ENCODE measurements at places on chromosomes 5 and 9.

DNA sequence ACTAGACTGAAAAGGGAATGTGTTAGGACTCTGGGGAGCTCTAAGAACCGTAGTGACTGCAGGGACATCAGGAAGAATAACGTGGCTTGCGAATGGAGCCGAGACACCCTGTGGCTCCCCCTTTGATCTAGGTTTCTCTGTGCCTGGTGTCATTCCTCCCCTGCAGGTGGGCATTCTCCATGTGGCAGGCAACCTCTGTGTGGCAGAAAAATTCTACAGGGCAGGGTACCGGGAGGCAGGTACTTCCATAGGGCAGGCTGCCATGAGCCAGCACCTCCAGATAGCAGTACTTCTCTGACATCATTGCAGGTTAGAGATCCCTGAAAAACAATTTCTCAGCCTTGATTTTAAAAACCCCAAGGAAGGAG lies 43.1 kb downstream of the ROPN1L start:
- no peak for DNase-seq

DNA sequence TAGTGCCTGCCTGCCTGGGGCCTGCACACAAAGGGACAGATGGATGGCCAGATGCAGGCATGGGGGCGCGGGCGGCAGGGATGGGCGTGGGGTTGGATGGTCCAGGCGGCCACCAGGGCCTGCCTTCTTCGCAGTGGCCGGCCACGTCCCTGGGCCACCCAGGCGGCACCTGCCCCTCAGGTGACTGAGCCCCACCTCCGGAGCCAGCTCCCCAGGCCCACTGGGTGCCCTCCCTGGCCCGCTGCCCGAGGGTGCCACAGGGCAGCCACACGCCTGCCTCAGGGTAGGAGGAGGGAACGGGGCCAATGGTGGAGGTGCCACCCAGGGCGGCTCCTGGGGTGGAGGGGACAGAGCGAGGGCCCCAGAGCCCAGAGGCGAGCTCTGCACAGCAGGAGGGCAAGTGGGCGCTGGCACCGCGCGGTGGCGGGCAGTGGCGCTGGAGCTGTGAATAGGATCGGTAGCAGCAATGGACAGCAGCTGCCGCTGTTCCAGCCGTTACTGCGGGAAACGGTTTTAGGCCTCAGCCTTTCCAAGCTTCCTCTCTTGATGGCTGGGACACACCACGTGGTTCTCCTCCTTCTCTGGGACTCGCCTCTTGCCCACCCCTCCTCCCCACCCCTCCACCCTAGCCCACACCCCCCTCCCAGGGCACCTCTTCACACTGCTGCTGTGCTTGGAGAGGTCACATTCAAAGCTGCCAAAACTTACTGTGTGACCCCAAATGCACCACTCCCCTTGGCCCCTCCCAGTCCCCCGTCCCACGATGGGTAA lies 19.1 kb downstream of the LHX3 start:
- DNase-seq = no peak

DNA sequence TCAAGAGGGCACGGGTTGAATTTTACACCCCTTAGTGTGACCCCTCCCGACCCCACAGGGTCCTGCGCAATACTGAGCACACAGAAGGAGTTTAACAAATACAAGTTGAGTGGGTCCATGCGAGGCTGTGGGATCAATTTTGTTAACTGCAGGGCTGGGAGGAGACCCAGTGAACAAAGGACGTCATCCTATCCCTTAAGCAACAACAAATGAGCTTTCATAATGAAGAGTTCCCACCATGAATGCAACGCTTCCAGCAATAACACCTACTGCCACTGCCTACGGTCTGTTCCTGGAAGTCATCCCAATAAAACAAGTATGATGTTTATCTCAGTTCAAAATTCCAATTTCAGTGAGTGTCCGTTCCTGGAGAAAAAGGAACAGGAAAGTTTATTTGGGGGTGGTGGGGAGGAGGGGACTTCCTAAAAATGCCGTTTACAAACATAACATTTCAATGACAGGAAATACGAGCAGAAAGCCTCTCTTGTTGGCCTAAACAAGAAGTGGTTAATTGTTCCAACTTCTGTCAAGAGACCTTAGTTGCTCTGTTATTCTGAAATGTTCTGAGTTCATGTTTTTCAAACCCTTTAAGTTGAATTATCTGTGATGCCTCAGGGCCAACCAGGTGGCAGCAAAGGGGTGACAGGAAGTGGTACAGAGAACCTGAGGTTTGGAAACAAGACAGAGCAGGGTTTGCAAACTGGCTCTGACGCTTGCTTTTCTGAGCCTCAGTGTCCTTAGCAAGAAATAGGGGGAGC lies 65.8 kb upstream of the PLPP6 start:
- no peak for DNase-seq

DNA sequence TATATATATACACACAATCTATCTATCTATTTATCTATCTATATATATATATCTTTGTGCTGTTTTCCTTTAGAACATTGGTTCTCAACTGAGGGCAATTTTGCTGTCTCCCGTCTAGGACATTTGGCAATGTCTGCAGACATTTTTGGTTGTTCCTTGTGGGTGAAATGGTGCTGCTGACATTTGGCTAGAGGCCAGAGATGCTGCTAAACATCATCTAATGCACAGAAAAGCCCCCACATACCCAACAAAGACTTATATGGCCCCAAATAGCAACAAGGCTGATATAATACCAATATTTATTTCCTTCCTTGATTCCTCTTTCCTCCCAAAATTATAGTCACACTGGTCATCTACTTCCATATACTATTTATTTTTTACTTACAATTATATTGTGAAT lies 197.5 kb downstream of the TRPM3 start:
- DNase-seq = no peak

- DNase-seq = no peak
Measured at GRCh38 chr5:5813441-5813840, 391.0 kb downstream of the ICE1 start.

DNA sequence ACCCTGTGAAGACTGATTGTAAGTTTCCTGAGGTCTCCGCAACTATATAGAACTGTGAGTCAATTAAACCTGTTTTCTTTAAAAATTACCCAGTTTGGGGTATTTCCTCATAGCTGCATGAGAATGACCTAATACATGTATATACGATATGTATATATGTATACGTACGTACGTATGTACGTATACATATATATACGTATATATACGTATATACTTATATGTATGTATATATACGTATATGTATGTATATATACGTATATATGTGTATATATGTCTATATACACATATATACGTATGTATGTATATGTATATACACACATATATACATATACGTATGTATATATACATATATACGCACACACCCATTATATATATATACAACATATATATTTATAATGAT lies 1153.0 kb upstream of the CDH18 start:
- DNase-seq = no peak

GRCh38 chr9:75083188-75083970 lies 4.6 kb downstream of the NMRK1 start:
- DNase-seq = no peak

DNA sequence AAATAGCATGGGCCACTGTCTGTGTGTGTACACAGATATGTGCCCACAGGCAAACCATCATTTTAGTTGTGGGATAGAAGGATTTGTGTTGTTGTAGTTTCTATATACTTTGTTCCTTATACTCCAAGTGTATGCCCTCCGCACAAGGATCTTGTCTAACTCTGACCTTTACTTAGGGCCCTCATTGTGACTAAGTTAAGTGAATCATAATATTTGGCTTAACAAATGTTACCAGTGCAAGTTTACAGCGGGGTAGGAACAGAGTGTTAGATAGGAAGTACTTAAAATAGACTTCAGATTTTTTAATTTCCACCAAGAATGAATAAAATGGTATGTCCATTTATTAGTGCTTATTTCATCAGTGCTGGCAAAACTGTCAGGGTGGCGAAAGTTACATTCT lies 29.5 kb upstream of the CYFIP2 start:
- no peak for DNase-seq

GRCh38 chr5:88659529-88660263 lies 223.3 kb downstream of the MEF2C start:
- no peak for DNase-seq

DNA sequence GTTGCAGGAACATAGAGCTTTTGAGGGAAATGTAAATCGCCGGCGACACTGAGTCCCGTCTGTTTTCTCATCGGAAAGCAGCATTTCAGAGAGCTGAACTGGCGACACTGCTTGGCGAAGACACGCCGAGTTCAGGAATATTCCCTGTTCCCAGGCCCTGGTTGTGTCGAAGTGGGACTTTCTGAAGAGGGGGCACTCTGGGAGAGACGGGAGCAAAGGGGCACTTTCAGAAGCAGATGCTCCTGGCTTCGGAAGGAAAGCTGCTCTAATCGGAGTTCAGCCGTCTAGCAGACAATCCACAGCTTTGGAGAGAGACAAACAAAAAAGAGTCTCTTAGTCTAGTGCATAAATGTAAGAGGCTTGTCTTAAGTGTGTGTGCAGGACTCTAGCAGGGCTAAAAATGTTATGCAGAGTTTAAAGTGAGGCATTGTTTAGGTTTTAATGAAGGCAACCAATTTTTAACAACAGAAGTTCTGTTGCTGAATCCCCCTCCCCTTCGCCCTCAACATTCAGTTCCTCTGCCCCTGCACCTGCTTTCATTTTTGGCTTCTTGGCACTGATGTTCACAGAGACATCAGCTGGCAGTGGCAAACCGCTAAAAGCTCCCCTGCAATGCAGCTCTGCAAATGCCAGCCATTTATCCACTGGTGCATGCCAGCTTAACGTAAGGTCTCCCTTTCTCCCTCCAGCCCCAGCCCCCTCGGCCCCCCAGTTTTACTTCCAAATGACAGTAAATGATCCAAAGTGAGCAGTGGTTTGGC lies 289.5 kb upstream of the MPDZ start:
- DNase-seq = no peak

DNA sequence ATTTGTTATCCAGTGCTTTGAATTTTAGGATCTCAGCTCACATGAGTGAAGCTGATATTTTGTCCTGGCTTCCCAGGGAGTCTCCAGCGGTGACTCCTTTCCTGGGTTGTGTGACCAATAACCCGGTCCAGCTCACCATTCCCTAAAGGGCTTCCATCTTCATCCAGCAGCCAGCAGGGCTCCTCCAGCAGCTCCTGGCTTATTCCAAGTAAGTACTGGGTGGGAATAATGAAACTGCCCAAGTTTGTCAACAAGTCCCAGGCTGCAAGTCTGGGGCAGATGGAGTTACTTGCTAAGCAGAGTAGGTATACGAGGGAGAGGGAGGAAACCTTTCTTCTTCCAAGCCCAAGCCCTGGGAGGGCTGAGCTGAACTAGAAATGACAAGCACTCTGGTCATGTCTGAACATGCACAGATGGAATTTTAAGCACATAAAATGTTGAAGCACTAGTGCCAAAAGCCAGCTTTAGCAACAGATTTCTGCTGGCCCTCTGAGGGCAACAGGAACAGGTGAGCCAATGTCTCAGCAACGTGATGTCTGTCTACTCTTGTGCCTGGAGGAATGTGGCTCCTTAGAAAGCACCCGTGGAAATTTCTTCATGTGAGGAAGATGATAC lies 153.7 kb upstream of the DAPK1 start:
- DNase-seq = no peak

DNA sequence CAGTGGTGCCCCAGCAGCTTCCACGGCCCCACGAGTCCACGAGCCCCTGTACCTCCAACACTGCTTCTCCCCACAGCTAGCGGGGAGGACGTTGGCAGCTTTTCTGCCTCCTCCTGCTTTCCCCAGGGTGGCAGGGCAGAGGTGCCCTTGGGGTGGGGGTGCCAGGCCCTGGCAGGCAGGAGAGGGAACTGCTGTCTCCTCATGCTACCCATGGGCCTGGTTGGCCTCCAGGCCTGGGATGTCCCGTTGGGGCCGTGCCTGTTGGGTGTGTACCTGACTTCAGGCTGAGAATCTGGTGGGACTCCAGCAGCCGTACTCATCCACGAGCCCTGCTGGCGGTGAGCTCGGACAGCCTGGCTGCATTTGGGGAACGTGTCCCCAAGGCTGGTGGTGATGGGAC lies 27.3 kb downstream of the RXRA start:
- DNase-seq = no peak

DNA sequence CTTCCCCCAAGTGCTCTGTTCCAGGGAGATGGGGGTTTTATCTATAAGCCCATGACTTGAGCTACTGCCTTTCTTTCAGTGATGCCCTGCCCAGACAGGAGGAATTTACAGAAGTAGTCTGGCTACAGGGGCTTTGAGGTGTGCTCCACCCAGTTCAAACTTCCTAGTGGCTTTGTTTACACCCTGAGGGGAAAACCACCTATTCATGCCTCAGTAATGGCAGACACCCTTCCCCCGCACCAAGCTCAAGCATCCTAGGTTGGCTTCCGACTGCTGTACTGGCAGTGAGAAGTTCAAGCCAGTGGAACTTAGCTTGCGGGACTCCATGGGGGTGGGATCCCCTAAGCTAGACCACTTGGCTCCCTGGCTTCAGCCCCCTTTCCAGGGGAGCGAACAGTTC lies 154.6 kb downstream of the IZUMO3 start:
- no peak for DNase-seq

GRCh38 chr5:75935572-75935971 lies 147.6 kb upstream of the SV2C start:
- no peak for DNase-seq

DNA sequence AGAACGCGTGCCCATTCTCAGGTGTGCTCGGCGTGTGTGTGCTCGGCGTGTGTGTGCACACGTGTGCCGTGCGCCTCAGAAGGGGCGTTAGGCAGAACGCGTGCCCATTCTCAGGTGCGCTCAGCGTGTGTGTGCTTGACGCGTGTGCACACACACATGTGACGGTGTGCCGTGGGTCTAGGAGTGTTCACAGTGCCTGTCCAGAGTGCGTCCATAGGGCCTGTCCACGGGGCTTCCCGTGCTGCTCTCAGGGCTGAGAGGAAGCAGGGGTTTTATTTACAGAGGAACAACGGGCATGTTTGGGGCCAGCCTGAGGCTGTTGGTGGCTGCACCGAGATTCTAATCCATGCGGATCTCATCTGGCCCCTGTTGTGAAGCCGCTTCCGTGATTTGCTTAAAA lies 14.2 kb upstream of the AHRR start:
- DNase-seq = no peak

DNA sequence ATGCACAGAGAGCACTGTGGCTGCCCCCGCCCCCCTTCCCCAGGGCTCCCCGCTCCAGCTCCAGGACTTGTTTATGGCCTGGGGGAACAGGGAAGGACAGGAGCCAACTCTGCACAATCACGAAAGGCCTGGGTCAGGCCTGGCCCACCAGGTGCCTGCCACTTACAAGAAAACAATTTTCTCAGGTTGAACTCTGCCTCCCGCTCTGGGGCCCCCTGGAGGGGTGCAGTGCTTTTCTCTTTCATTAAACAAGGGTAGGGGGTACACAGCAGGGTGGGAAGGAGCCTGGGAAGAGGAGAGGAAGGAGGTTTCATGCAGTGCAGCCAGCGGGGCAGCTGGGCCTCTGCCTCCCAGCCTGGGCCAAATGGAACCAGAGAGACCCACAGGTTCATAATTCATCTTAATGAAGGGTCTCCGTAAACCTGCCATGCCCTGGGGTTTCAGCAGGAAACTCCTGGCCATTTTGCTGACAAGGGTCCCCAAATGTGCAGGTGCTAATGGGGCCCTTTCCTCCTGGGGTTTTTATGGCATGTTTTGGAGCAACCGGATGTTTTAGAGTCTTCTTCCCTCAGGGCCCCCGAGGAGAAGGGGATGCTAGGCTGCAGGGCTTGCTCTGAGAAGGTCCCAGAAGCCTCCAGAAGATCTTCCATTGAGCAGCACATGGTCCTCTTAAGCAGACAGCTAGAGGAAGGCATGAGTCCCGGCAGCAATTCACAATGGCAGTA lies 219.8 kb downstream of the SLIT3 start:
- DNase-seq = no peak

- no peak for DNase-seq
Measured at GRCh38 chr5:93883459-93883858, 142.1 kb upstream of the POU5F2 start.

- DNase-seq = no peak
Measured at GRCh38 chr5:131224387-131225201, 39.3 kb upstream of the CDC42SE2 start.

GRCh38 chr5:27462936-27463335 lies 424.6 kb upstream of the CDH9 start:
- no peak for DNase-seq
